ENCODE measurements at places on chromosomes 2 and 18. TPM values are rescaled to one million over a fixed set of nuclear protein-coding genes. Genes with fewer than 3 reads are reported as not detected.

The LIPG gene
- 87.5 TPM for total RNA-seq

The PLA2R1 gene
- total RNA-seq: 0.26 TPM

The G6PC2 gene
- total RNA-seq: not detected

The IL36A gene
- not detected for total RNA-seq

The HAAO gene
- total RNA-seq: 44.1 TPM

The CHST10 gene
- not detected for total RNA-seq

The CD8A gene
- 1.6 TPM for total RNA-seq

Measured in Caco-2 (cell line).